Adrenal gland (tissue), 19 donors: ENCODE measurements at places on chromosomes 13 and 19. TPM values are rescaled to one million over a fixed set of nuclear protein-coding genes. Genes with fewer than 3 reads are reported as not detected.

DNA sequence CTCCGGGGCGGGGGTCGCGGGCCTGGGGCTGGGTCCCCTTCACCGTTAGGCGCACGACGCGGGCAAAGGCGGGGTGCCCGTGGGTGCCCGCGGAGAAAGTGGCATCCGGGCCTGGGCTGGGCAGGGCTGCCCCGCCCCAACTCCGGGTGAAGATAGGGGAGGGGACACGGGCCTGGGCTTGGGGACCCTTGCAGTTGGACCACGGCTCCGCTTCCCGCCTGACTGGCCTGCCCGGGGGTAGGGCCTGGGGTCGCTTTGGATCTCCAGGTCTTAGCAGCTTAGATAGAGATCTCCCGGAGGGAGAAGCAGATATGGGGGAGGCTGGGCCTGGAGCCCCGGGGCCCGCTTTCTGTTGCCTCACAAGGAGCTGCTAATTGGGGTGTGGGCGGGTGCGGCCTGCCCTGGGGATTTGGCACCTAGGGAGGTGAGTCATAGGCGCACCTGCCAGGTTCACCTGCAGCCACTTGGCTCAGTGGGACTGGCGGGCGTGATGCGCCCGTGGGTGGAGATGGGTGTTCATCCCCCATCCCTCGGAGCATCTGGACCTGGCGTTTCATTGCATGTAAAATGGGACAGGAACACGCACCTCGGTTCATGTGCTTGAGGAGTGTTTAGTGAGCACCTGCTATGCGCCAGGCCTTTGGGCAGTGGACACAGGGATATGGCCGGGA, 585 bp downstream of the MAP1S start:
- DNase-seq = no peak

The TUBB4A gene
- total RNA-seq = 79.3 TPM

- DNase-seq = peak; percentile 39
Observed at GRCh38 chr19:55312621-55313512, 12.3 kb downstream of the TMEM150B start.

The SBK2 gene
- not detected for total RNA-seq

The LILRA5 gene
- 4.9 TPM for total RNA-seq

DNA sequence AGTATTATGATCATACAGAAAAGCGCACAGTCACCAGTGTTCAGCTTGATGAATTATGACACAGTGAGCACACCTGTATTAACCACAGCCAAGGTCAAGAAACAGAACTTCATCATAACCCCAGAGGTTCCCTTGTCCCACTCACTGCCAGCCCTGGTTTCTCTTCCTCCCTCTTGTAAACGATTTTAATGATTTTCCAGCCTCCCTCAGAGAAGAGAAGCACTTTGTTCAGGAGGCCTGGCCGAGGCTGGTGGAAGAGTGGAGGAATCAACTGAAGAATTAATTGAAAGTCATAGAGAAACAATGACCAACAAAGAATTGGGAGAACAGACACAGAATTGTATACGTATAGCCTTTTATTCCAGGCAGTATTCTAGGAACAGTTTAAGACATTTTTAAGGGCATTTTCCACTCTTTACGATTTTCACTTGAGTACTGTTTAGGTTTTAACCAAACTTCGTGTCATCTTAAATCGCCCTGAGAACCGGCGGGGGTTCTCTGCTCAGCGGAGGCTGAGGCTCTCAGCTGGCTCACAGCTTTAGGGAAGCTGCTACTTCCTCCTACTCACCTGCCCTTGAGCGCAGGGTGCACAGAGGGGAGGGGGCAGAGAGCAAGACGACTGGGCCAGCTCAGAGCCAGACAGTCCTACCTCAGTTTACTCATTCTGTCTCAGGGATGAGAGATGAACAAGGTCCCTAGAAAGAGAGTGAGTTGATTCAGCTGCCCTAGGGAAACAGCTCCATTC, 108.6 kb downstream of the AKAP11 start:
- no peak for DNase-seq

DNA sequence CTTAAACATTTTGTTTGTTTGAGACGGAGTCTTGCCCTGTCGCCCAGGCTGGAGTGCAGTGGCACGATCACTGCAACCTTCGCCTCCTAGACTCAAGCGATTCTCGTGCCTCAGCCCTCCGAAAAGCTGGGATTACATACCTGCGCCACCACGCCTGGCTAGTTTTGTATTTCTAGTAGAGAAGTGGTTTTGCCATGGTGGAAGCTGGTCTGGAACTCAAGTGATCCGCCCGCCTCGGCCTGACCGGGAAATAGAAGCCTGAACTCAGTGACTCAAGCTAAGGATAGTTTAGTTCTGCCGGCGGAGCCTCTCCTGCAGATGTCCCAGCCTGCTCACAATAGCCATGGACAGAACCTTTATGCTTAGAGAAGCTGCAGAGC, 53.0 kb upstream of the ZNF254 start:
- peak; percentile 77 for DNase-seq

DNA sequence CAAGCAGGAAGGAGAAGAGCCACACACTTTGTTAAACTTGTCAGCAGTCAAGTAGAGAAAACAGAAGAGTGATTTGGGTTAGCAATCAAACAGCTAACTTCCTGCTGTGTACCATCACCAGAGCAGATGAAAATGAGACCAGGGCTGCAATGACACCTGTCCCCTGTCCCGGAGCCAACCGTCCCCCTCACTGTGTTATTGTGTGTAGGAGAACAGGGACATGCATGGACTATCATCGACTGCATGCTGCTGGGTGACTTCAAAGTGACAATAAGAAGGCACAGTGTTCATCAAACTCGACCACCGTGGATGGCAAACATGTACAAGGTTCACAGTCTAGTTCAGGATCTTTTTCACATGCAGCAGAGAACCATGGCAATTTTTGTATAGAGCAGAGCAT, 94.0 kb upstream of the SLC15A1 start:
- no peak for DNase-seq

DNA sequence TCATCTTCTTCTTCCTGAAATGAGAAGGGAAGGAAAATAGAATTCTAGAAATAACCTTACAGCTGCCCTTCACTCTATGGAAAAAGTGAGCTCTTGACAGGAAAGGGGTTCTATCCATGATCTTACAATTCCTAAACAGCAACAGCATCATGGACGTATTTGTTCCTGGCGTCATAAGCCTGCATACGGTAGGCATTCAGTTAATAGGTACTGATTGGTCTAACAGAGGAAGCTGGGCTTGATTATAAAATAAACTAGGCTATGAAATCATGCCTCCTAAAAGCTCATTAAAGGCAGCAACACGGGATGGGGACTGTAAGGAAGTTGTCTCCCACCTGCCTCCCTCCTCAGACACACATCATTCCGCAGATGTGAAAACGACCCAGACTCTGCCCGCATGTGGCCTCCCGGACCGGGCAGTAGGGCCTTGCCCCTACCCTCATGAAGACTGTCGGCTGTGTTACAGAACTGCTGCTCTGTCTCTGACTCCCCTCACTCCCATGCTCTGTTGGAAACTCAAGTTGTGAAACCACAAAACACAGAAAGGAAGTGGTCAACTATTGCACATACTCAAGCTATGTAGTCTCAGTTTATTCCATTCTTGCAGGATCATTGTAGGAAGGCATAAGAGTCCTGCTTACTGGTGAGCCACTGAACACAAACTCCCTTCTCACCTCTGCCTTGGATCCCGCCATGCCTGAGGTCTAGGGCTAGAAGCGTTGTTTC, 129.8 kb downstream of the DLEU7 start:
- DNase-seq = no peak

The ZNF536 gene
- total RNA-seq = 6.9 TPM
